ENCODE measurements at places on chromosomes 16 and 17. TPM values are rescaled to one million over a fixed set of nuclear protein-coding genes. Genes with fewer than 3 reads are reported as not detected.

DNA sequence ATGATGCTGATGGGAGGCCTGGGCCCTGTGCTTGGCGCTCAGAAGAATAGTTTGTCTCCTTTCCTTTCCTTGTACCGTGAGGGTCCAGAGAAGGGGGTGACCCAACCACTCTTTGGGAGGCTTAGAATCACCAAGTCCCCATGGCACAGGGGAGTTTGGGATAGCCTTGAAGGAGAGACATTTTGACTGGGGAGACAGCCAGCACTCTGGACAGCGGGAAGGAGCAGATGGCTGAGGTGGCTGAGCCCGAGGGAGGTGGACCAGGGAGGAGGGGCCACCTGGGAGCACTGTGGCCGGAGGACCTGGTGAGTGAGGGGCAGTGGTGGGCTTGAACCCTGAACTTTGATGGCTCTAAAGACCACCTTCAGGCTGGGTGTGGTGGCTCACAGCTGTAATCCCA is 18.2 kb downstream of the MGAT5B start:
- DNase-seq, result no peak

HCRT gene
- not detected for polyA plus RNA-seq

GRCh38 chr16:54303613-54304012 is 17.0 kb upstream of the IRX3 start:
- DNase-seq, result no peak

- DNase-seq, result peak; percentile 67
Observed at GRCh38 chr17:44308320-44308818, at the start of gene RUNDC3A. RUNDC3A (plus strand) TSS chr17:44308601; CDS start chr17:44308833, 232 bp downstream.

DNA sequence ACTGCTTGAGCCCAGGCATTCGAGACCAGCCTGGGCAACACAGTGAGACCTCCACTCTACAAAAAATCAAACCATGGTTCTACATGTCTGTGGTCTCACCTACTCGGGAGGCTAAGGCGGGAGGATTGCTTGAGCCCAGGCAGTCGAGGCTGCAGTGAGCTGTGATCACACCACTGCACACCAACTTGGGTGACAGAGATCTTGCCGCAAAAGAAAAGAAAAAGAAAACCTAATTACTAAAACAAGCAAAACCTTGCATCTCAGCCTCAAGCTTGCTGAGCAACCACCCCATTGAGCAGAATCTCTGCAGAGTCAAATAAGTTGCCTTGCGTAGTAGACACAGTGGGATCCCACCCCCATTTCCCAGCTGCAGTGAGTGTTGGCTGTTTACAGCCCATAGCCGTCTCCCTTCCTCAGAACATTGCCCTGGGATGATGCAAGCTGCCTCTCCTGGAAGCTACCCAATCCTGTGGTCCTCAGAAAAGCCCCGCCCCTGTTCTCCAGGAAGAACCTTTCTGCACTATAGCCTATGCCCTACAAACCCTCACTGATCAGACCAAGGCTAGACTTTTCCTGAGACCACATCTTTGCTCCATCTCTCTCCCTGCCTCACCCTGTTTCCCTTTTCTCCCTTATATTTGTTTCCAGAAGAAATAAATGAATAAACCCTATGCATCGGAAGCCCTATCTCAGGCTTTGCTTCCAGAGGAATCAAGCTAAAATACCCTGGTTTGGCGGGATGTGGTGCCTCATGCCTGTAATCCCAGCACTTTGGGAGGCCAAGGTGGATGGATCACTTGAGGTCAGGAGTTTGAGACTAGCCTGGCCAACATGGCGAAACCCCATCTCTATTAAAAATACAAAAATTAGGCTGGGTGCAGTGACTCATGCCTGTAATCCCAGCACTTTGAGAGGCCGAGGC is 16.7 kb upstream of the ERN2 start:
- DNase-seq, result no peak

- no peak for DNase-seq
Observed at GRCh38 chr16:55037046-55037445, 106.4 kb downstream of the IRX5 start.

GRCh38 chr16:35743101-35743692 is 2283.8 kb downstream of the TP53TG3F start:
- no peak for DNase-seq

GRCh38 chr16:5018793-5019192 is 14.9 kb downstream of the NAGPA start:
- DNase-seq, result no peak

SALL1 gene
- 124 TPM for polyA plus RNA-seq

DNA sequence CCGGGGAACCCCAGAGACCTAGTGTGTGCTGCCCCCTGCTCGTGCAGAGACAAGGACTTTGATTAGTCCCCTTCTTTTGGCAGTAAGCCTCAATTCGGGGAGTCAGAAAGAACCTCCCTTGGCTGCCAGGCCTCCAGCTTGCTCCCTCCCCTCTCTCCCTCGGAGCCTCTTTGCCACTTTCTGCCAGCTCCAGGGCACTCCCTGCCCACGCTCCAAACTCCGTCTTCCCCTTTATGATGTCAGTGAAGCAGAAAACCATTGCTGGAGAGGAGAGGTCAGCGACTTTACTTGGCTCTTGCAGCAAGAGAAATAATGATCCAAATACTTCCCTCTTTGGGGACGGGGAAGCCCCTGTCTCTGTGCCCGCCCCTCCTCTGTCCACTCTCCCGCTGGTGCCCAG is 28.1 kb downstream of the TTYH2 start:
- no peak for DNase-seq

- no peak for DNase-seq
Observed at GRCh38 chr16:72612256-72612655, 435.7 kb downstream of the ZFHX3 start.

PLA2G10 gene
- 0.26 TPM for polyA plus RNA-seq

TUBB3 gene
- 7.7 TPM for polyA plus RNA-seq

TBC1D3H gene
- not detected for polyA plus RNA-seq

DNA sequence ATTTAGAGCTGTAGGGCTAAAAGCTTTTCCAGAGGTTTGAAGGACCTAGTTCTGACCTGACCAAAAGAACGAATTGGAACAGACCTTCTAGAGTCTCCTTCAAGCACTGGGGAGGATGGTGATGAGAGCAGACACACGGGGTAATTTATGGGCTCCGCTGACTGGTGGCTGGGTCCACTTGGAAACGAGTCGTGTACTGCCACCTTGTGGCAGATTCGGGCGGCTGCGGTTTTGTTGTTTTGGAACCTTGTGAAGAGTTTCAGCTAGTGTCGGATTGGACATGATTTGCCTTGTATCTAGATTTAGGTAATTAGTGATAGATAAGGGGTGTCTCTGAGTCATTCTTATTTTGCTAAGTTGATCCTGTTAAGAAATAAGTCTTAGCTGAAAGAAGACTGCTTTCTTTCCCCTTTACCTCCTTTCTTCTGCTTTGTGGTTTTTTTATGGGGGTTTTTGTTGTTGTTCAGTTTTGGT is 98.9 kb downstream of the AATF start:
- peak; percentile 76 for DNase-seq

GRCh38 chr17:2453325-2453724 is 52.5 kb upstream of the MNT start:
- DNase-seq, result no peak

GRCh38 chr16:56825826-56826225 is 39.2 kb upstream of the SLC12A3 start:
- no peak for DNase-seq

DNA sequence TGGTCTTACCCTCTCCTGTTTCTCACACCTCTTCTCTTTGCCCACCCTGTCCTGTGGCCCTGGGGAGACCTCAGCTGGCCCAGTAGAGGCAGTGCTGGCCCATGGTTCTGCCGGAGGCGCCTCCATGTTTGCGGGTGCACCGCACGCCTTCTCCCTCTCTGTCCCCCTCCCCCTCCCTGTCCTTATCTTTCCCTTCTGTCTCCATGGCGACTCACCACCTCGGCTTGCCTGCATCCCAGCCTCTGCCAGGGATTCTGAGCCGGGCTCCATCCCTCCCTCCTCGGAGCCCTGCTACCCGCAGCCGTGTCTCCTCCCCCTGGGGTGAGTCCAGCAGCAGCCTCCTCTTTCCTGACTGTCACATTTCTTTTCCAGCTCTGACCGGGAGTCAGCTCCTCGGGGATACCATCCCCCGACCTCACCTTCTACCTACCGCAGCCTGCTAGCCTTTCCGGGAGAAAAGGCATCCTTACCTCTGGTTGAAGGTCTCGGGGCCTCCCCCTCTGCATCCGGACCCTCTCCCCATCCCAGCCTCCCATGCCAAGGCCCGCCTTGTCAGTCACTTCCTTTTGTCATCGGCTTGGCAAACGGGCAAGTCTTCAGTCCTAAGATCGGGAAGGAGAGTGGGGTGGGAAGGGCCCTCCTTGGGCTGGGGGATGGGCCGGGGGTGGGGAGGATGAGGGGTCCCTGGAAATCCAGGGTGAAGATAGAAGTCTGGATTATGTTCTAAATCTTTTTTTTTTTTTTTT is at the start of gene RNF112:
Gene RNF112 (plus strand): TSS at position 358 of the 746 bp plus-strand sequence. CDS start 177 bp downstream, at position 535.
- DNase-seq, result no peak

DNA sequence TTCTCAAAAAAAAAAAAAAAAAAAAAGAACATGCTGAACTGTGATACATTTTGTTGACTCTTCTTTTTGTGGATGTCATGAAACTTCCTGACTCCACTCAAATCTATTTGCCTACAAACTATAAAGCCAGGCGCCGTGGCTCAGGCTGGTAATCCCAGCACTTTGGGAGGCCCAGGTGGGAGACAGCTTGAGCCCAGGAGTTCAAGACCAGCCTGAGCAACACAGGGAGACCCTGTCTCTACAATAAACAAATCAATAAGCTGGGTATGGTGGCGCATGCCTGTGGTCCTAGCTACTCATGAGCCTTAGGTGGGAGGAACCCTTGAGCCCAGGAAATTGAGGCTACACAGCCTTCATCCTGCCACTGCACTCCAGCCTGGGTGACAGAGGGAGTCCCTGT is 1.5 kb upstream of the NT5C start:
- no peak for DNase-seq

DNA sequence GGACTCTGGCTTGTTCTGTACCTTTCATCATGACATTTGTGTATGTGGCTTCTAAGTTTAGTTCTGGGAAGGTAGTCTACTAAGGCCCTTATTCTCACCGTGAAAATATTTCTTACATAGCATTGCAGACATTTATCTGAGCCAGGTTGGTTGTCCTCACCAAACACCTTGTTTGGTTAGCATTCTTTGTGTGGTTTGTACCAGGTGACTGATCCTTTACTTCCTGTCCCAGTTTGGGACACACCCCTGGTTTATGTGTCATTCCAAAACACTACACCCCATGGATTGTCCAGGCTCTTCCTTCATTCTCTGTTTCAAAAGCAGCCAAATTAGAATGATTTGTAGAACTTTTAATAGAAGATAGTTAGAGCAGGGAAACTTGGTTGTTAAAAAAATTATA is 23.2 kb upstream of the DUSP14 start:
- no peak for DNase-seq

ZNF629 gene
- polyA plus RNA-seq, result 31.6 TPM

DNA sequence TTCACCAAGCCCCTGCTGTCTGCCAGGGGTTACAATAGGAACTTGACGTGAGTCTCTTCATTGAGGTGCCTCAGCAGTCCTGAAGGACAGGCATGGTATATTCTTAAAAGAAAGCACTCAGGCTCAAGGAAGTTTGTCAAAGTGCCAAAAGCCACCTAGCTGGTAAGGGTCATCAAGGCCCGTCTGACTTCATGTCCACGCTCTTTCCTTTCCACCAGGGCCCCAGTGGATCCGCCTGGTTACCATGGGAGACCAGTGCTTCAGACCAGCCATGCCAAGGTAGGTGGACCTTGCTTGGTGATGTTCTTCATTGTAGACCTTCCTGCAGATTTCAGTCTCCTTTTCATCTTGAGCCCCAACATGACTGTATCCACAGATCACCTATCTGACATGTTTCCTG is 27.6 kb upstream of the CCL1 start:
- no peak for DNase-seq

DNA sequence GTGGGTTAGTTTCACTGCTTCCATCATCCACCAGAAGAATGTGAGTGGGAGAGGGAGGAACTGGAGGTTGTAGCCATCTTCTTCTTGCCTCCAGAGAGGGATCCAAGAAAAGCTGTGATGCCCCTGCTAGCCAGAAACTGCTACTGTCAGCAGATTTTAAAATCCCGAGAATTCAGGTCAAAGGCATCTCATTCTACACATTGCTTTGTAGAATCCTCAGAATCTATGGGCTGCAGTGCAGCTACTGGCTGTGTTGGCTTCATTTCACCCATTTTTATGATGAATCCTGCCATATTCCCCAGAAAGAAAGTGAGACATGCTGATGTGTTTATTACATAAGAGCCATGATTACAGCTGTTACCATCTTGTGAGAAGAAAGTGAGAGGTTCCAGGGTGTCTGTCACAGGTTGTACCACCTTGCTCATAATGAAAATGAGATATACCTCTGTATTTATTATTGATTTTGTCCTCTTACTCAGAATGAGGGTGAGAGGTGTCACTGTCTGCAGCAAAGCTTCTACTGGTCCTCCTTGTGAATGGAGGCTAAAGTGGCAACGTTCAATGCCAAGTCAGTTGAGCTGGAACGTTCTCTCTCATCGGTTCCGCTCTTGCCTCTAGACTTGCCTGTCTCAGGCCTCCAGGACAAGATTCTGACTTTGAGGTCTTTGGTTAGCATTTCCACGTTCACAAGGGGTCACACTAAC is 50.1 kb upstream of the MYH10 start:
- DNase-seq, result no peak

DNA sequence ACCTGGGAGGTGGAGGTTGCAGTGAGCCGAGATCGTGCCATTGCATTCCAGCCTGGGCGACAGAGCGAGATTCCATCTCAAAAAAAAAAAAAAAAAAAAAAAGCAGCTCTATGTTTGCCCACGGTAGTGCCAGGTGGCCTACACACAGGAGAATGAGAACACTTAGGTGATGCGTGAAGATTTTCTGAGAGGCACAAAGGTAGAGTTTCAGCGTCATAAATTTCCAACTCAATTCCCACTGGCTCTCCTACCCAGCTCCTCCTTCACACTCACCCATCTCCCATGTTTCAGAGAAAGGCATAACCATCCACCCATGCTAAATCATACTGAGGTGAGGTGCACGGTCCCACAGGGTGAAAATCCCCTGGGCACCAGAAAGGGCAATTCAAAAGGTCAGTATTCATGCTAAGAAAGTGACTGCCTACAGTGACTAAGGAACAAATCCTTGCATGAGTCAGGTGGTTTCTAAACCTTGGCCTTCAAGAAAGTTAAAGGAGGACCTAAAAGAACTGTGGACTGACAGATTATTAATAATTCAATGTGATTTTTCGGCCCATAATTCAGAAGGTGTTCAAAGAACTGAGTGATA is 4.8 kb downstream of the DCAKD start:
- no peak for DNase-seq

DNA sequence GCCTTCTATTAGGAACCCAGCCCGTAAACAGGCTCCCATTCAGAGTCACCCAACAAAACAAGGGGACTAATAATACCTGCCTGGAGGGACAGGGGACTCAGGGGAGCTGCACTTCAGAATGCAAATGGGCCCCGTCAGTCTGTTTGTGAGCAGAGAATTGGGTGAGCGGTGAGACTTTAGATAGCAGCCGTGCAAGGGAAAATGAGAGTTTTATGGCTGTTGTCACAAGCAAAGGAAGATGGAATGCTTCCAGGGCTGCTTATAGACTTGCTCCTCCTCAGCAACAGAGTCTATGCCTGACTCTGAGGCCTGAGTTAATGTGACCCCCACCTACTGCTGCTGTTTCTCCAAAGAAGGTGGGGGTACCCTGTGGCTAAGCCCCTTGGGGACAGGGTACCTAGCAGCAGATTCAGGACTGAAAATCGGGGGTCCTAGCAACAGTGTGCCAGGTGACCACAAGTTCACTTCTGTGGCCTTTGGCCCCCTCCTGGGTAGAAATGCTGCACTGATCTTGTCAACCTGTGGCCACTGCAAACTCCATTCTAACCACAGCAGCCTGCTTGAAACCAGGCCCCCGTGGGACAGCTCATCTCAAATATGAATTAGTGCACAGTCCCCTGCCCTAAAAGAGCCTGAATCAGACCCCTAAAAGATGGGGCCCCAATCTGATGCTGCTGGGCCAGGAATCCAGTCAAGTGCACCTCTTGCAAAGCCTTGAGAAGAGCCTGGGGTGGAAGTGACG is 126.4 kb downstream of the C16orf78 start:
- no peak for DNase-seq

GRCh38 chr17:7711051-7711755 is 6.2 kb downstream of the EFNB3 start:
- no peak for DNase-seq

All from renal cortex interstitium (tissue), 15 donors.